NCI-H1436 treated with DMSO at 0.1 percent for 48 hours (cell line): ENCODE measurements at places on chromosomes 1 and 21.

GRCh38 chr1:201374364-201374763, 3.1 kb downstream of the TNNT2 start:
- DNase-seq, result no peak

GRCh38 chr1:184836141-184836540, 81.5 kb upstream of the EDEM3 start:
- DNase-seq, result no peak

DNA sequence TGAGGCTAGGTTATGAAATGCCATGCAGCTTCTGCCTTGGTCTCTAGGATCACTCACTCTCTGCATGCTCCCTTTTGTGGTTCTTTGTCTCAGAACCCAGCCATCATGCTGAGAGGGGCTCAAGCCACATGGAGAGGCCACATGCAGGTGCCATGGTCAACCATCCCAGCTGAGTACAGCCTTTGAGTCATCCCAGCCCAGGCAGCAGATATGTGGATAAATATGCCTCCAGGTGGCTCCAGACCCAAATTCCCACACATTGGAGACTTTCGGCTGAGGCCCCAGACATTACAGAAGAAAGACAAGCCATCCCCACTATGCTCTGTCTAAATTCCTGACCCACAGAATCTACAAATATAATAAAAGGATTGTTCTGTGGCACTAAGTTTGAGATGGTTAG, 102.0 kb downstream of the LHX9 start:
- no peak for DNase-seq

- no peak for DNase-seq
Measured at GRCh38 chr1:95364546-95364945, 130.5 kb downstream of the RWDD3 start.

GRCh38 chr1:14486401-14487201, 111.9 kb upstream of the KAZN start:
- no peak for DNase-seq

- DNase-seq, result no peak
Measured at GRCh38 chr1:228987286-228987685, 252.0 kb downstream of the RHOU start.

DNA sequence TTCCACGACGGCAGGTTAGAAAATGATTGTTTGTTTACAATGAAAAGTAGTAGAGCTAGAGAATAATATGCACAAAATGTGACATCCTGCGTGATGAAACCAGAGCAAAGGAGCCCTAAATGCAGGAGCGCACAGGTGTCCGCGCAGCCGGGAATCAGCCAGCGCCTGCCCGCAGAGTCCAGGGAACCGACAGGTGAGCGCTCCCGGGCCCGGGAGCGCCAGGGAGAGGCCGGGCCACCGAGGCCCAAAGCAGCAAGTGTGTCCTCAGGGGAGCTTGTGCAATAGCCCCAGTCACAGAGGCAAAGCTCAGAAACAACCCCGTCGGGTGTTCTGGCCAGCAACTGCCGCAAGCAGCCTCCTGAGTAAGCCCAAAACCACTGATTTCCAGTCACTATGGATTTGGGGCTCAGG, 789 bp upstream of the GALE start:
- no peak for DNase-seq

- no peak for DNase-seq
Measured at GRCh38 chr1:115496904-115497527, 144.8 kb upstream of the VANGL1 start.

- no peak for DNase-seq
Measured at GRCh38 chr1:93744299-93744988, 62.8 kb upstream of the BCAR3 start.

GRCh38 chr1:66335859-66336640, 197.9 kb upstream of the SGIP1 start:
- no peak for DNase-seq

- no peak for DNase-seq
Measured at GRCh38 chr1:26553942-26554682, 24.6 kb downstream of the RPS6KA1 start.

DNA sequence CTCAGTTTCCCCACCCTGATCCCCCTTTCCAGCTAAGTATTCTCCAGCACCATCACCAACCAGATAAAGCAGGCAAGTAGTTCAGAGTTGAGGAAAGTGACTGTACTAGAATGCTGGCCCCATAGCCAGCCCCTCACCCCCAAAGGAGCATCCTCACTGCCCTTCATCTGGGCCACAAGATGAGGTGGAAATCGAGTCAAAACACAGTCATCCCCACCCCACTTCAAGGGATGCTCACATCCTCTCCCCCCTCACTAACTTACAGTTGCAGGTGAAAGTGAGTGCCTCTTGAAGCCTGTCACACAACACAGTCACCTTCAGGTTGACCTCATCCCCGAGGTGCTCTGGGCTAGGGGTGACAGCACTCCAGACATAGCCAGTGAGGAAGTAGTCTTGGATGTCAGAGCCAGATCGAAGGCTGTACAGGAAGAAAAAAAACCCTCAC, 30.4 kb downstream of the PIK3C2B start:
- DNase-seq, result no peak

- DNase-seq, result no peak
Measured at GRCh38 chr1:206062464-206062863, 9.5 kb downstream of the RHEX start.

DNA sequence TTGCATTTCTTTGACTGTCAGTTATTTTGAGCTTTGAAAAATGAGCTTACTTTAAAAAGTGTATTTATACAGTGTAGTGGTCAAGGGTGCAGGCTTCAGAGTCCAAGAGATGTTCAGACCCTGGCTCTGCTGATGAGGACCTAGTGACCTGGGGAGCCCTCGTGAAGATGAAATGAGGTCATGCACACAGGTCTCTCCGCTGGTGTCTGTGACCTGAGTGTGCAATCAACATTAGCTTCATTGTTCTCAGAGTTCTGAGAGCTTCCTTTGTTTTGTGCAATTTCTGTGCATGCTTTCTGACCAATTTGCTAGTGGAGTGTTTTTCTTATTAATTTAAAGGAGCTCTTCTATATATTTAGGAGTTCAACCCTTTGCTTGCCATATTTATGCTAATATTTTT, 71.3 kb downstream of the RIPK4 start:
- DNase-seq, result no peak

GRCh38 chr1:24186993-24187790, at the start of gene IFNLR1:
TSS of gene IFNLR1 (minus strand) at chr1:24187289. CDS start at chr1:24187248, 41 bp downstream.
- peak; percentile 44 for DNase-seq

- no peak for DNase-seq
Measured at GRCh38 chr1:167022384-167022783, 33.3 kb downstream of the MAEL start.

- no peak for DNase-seq
Measured at GRCh38 chr1:5617546-5617945, 374.7 kb downstream of the NPHP4 start.

GRCh38 chr1:82565146-82565545, 764.4 kb downstream of the ADGRL2 start:
- DNase-seq, result no peak

GRCh38 chr1:30190511-30191153, 532.8 kb downstream of the MATN1 start:
- DNase-seq, result no peak

DNA sequence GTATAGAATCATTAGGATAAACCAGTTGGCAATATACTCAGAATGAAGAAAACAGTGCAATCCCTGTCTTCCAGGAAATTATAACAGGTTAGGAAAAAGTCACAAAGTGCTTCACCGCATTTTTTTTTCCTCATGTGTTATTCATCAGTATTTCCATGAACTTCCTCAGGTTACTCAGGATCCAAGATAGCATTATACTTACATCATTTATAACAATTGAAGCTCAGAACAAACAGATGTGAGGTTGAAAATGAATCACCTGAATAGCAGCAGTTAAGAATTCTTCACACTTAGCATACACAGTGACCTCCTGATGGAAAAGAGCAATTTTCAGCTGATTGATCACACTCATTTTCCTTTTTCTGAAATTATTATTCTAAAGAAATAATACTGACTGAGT, 1040.7 kb upstream of the B3GALT2 start:
- DNase-seq, result no peak

DNA sequence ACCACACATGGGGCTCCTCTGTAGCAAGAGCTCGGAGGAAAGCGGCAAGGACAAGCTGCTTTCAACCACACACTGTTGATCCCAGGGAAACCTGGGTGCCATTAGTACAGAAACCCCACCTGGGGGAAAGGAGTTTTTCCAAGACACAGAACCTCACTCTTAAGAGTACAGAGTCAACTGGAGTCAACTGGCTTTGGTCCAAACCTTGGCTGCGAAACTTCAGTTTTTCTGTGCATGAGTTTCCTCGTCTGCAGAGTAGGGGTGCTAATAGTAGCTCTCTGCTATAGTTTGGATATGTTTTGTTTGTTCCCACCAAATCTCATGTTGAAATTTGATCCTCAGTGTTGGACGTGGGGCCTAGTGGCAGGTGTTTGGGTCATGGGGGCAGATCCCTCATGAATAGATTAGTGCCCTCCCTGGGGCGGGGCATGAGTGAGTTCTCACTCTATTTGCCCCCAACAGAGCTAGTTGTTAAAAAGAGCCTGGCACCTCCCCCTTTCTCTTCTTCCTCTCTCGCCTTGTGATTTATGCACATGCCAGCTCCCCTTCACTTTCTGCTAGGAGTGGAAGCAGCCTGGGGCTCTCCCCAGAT, 161.1 kb downstream of the PIGK start:
- DNase-seq, result no peak

DNA sequence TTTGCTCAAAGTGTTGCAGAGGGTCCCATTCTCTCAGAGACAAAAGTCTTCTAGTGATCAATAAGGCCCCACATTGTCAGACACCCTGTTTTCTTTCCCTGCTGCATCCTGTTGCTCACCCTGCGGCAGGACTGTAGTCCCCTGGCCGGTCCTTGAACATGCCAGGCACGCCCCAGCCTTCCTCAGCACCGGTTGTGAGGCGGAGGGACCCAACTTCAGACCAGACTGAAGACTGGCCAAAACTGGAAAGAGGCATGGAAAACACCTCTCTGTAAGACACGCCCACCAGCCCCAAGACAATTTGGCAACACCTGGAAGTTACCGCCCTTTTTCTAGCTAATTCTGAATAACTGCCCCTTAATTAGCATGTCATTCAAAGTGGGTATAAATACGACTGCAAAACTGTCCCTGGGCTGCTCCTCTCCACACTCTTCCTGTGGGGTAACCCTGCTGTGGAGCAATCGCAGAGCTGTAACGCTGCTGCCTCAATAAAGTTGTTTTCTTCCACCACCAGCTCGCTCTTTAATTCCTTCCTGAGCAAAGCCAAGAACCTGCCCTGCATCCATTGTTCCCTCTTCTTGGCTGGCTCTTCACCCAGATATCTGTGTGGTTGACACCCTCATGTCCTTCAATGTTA, 23.8 kb downstream of the PLA2G2A start:
- no peak for DNase-seq

DNA sequence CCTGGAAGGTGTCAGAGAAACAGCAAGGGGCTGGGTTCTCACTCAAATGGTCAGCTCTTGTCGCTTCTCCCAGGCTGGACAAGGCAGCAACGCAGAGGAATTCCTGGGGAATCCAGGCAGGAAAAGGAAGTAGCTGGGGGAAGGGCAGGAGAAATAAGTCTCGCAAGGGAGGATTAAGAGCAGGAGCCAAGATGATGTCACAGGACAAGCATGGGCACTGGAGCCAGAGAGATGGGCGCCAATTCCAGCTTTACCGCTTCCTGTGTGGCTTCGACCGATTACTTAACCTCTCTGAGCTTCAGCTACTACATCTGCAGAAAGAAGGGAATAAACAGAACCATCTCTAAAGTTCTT, 70.5 kb downstream of the SSBP3 start:
- DNase-seq, result no peak

DNA sequence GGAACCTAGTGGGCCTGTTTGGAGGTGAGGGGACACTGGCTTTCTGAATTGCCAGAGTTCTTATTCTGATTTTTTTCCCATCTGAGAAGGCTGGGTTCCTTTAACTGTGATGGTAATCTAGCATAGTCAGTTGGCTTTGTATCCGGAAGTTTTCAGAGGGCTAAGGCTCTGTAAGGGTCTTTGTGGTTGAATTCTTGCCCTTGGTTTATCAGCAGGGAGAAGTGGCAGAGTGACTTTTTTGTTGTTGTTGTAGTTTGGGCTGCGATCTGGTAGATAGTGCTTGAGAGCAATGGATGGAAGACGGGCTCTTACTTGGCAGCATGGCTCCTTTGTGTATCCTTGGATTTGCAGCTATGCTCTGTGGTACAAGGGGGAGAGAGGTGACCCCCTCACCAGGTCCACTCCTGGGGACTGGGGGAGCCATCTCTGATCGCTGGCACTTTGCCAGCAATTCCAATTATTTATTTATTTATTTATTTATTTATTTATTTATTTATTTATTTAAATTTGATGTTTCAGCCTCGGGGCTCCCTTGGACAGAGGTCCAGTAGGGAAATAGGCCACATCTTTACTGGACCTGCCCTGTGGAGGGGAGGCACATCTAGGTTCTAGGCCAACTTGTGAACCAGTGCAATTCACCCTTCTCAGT, 18.5 kb downstream of the TCP10L start:
- DNase-seq, result no peak

DNA sequence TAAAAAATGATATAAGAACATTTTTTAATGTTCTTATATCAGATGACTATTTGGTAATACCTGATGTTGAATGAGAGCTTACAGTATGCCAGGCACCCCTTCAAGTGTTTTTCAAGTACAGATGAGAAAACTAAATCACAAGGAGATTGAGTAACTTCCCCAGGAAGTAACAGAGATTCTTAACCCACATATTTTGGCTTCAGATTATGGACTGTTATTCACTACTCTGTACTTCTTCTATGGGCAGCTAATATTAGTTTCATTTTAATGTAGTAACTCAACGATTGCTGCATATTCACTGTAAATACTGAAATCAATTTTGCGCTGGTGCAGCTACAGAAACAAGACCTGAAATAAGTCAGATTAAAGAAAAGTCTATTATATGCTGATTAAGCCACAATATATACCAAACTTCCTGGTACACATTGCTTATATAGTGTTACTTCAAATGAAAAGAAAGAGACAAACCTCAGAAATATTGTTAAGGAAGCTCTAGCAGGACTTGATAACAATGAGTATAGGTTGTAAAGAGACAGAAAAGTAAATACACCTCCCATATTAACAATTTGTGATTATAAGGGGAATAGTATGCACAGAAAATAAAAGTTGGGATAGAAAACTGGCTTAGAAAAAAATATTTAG, 19.7 kb downstream of the DPYD start:
- no peak for DNase-seq

DNA sequence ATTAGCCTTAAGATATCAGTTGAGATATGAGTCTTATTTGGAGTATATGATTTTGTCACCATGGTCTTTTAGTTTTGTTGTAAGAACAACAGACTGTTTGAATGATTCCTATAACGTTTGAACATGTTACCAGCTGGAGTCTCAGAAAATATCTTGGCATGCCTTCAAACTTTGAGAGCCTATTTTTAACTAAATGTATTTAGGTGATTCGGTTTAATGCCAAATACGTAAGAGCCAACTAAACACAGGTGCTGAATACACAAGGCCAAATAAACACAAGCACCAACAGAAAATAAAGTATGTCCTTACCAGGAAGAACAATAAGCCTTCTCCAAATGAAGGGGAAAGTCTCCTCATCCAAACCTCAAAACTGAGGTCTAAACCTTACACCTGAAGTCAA, 48.6 kb downstream of the PRKACB start:
- DNase-seq, result no peak

GRCh38 chr1:155127105-155127966, at the start of gene EFNA1:
TSS of gene EFNA1 (plus strand) at chr1:155127876. CDS start at chr1:155127978, 102 bp downstream.
- DNase-seq, result no peak

GRCh38 chr1:166083887-166084286, 82.9 kb downstream of the FAM78B start:
- DNase-seq, result no peak
